Urinary bladder (tissue), 4 donors: ENCODE measurements at places on chromosomes 1 and 21. TPM values are rescaled to one million over a fixed set of nuclear protein-coding genes. Genes with fewer than 3 reads are reported as not detected.

The GBP1 gene
- total RNA-seq, result 68.6 TPM

The DMRTA2 gene
- not detected for total RNA-seq

The CLCA4 gene
- total RNA-seq, result 38.1 TPM

The TPTE gene
- not detected for total RNA-seq

DNA sequence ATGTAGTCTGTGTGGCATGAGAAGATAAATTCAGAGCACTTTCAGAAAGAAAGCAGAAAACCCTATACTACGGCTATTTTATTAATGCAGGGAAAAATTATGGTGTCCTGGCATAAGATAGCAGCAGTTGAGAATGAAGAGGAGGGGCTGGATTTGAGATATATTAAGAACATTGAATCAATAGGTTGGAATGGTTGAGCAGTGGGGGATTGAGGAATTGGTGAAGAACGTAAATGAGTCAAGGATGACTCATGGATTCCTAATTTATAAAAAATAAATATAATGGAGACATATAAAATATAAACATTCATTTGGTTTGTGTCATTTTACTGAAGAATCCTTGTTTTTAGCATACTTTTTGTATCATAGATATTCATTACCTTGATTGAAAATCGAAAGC lies 234.3 kb upstream of the ADAMTS5 start:
- no peak for DNase-seq

- no peak for DNase-seq
Measured at GRCh38 chr1:231534703-231535159, 6.3 kb downstream of the TSNAX start.

GRCh38 chr1:160814316-160814715 lies 18.3 kb downstream of the LY9 start:
- no peak for DNase-seq

DNA sequence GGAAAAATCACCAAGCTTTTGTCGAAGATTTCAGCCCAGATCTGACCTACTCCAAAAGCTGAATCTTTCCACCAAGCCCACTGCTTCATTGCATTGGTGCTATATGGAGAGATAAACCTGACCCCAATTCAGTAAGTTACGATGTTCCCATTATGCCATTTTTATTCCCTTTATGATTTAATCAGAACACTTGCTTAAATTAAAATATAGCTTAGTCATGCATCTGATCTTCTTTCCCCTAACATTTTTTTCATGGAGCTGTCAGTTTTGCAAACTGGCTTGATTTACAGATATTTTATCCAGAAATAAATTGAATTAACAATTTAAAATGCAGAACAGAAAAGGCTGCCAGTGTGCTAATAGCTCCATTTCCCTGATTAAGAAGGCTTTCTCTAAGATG lies 503.5 kb upstream of the C1orf87 start:
- no peak for DNase-seq

DNA sequence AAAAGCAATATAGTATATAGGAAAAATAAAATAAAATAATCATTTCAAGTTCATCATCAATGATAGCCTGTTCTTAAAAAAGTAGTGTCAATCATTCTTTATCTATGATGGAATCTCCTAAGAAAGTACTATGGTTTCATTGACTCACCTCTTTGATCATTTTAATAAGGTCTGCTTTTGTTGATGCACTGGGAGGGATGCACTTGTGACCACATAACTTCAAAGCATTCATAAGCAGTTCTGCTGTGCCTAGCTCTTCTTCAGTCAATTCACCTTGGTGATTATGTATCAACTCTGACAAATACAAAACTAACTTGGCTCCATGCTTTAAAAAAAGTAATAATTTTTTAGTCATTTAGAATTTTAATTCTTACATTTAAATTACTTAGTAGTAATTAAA lies 84.8 kb upstream of the GNG4 start:
- no peak for DNase-seq
